Posterior cingulate gyrus (tissue), 11 donors: ENCODE measurements at places on chromosomes 6 and 20.

DNA sequence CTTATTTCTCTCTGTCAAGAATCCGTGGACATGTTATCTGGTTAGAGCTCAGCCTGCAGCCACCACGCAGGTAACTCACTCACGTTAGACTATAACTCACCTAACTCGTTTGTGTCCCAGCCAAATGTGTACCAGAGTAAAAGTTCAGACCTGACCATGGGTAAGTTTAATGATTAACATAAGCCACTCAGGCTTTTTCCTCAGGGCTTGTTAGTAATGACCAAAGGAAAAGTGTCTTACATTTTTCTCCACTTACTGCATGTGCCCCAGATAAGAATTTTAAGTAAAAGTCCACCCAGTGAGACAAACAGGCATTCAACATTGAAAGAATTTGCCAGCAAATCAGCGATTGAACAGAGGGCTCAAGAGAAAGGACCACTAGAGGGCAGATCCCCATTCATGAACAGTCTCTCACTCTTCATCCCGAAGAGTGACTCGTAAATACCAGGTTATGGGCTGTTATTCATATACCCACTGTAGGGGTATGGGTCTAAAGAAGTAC lies at the start of gene PKHD1:
Gene PKHD1 (minus strand): TSS at position 116 of the 502 bp plus-strand sequence. CDS start 2,680 bp downstream, outside the sequence.
- no peak for DNase-seq

GRCh38 chr6:134590449-134590848 lies 272.5 kb upstream of the SGK1 start:
- no peak for DNase-seq

GRCh38 chr6:138647006-138647405 lies 126.6 kb upstream of the CCDC28A start:
- no peak for DNase-seq

DNA sequence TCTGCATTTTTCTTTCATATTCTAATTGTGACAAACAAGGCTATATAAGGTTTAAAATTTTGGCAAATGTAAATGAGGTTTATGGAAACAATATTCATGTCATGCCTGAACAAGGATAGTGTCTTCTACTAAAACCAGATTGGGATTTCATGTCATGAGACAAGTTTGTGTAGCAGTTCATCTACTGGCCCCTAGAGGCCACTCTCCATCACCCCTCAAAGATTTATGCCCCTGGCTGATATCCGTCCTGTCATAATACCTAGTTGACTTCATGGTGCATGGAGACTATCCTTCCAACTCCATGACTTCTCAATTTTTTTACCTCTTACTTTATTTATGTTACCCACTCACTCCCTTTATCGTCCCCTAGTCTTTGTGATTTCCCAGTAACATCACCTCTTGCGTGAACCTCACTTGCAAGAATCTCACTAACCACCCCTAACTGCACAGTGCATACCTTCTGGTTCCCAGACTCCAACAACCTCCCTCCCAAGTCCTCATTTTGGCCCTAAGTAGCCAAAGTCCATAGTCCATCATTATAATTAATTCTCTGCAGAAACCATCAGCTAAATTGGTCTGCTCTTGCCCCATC lies 179.8 kb downstream of the TASP1 start:
- DNase-seq, result no peak

GRCh38 chr20:17642404-17643269 lies 39.4 kb downstream of the RRBP1 start:
- no peak for DNase-seq

DNA sequence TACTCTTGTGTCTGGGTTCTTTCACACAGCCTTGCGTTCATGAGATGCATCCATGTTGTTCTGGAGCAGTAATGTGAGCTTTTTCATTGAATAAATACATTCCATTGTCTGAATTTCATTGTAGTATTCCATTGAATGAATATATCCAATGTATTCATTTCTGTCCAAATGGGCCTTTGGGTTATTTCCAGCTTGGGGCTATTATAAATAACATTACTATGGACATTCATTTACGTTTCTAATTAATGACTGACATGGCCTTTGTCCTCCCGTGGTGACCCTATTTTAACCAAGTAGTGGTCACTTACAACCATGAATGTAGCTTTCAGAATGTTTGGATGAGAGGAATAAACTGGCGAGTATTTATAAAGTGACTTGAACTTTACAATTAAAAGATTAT lies 30.1 kb upstream of the NAA20 start:
- DNase-seq, result no peak

DNA sequence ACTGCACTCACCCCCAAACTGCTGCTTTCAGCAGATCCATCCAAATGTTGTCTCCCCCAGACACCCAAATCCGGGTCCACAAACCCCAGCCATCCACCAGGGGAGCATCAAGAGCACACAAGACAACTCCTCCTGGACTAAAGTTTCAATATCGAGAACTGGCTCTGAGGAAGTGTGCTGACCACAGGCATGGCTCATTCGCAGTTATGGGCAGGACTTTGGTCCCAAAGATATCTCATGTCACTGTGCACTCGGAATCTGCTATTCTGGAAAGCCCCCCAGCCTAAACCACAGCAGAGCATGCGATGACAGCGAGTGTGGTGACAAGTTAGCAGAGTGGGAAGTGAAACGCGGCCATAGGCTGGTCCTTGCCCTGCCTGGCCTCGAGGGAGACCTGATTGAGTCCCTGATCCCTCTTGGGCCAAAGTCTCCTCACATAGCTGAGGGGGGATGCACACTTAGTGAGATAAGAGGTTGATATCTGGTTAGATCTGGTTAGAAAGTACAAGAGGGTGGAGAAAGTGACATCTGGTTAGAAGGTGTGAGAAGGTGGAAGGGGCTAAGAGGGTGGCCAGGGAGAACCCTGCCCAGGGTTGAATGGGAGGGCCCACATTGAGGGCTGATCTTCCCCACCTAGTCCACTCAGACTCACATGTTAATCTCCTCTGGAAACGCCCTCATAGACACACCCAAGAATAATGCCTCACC lies 149.7 kb downstream of the MRPL14 start:
- DNase-seq, result no peak

- no peak for DNase-seq
Observed at GRCh38 chr20:48903705-48904104, 17.8 kb upstream of the ARFGEF2 start.

DNA sequence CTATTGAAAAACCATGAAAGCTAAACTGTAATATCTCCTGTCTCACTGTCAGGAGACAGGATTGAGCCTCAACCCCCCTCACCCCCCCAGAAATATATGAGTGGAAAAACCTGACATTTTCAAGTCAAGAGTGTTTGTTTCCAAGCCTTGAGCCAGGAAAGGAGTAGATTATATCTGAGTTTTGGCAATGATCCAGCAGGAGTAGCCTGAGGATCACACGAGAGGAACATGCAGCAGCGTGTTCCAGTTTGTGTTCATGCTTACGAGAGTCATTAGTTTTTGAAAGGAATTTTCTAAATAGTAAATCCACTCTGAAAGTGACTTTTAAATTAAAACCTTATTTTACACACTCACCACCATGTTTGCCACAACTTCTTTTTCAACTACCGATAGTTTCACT lies 15.8 kb downstream of the IL22RA2 start:
- no peak for DNase-seq

GRCh38 chr6:47144306-47144705 lies 102.2 kb upstream of the ADGRF1 start:
- no peak for DNase-seq

DNA sequence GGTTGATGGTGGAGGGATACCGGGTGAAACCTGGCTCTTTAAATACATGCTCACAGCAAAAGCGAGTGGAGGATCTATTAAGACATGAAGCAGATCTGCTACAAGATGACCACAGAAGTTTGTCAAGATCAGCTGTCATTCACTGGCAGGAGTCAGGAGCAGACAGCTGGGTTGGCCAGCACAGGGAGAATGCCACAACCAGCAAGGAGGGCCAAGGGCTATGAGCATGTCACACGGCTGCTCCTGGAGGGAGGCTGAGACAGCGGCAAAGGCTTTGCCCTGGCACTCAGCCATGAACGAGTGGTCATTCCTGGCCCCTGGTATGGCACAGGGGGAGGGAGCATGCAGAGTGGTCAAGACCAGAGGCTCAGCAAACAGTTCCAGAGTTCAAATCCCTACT lies 77.6 kb downstream of the POPDC3 start:
- no peak for DNase-seq
